ENCODE measurements at places on chromosomes 16 and 17.

GRCh38 chr16:3007957-3008689 lies 4.6 kb upstream of the CLDN9 start:
- peak; percentile 29 for DNase-seq

- no peak for DNase-seq
Measured at GRCh38 chr16:23594186-23594585, 1.9 kb downstream of the NDUFAB1 start.

DNA sequence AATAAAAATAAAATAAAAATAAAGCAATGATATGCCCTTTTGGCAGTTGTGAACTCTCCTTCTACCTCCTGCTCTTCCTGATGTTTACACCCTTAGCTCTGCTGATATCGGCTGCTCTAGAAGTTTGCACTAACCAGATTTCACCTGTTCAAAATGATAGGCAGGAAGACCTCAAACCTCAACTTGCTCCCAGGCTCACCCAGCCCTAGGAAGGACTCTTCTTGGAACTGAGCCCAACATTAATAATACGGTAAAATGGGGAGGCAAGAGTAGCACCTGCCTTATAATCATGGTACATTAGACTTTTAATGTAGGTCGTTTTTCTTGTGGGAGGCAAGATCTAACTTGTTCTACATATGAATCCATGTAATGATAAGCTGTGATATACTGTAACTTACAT lies 61.2 kb upstream of the MED13 start:
- no peak for DNase-seq

- no peak for DNase-seq
Measured at GRCh38 chr17:46878055-46878454, 26.7 kb downstream of the WNT9B start.

GRCh38 chr17:42708588-42708987 lies 26.3 kb downstream of the CNTNAP1 start:
- no peak for DNase-seq

DNA sequence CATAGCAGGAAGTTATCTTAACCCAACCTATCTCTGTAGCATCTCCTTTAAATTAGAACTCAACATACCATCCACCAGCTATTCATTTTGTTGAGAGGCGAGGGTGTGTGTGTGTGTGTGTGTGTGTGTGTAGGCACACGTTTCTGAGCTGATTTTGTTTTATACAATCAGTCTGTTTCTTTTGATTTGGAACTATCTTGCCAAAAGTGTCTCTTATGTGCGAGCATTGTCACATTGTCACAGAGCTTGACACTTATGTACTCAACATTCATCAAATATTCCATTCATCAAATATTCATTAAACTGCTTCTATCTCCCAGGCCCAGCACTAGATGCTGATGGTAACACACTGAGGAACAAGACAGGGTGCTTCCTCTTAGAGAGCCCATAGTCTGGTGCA lies 180.4 kb downstream of the HAPSTR1 start:
- DNase-seq: no peak

GRCh38 chr16:56263711-56264608 lies 72.7 kb downstream of the GNAO1 start:
- DNase-seq: no peak

DNA sequence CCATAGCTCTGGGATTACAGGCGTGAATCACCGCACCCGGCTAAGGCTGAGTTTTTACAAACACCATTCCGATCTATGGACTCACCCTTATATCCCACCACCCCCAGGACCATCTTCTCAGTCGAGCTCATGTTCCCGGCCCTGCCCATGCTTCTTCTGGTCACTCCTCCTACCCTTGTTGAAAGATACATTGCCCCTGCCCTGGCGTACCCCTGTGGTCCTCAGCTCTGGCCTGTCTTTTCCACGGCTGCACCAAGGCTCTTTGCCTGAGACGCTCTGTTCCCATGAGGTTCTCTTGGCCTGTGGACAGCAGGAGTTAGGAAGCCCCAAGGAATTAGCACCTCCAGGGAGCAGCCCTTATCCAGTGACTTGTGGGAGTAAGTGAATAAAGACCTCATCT lies 379.4 kb upstream of the TNRC6C start:
- DNase-seq: no peak

- DNase-seq: peak; percentile 84
Measured at GRCh38 chr16:82629441-82630027, 2.8 kb downstream of the CDH13 start.

DNA sequence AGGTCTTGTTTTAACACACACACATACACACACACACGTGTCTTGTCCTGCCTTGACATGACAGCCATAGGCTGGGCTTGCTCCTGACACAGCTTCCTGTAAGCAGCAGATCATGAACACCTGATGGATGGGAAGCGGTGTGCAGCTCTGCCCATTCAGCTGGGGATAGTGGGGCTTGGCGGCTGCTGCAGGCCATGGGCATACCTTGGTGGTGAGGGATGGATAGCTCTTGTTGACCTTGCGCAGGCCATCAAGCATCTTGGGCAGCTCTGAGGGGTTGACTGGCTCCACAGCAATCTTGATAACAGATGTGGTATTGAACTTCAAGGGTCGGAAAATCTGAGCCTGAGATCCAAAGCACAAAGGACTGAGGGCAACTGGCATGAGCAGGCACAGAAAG lies 12.0 kb downstream of the HIGD1B start:
- no peak for DNase-seq

DNA sequence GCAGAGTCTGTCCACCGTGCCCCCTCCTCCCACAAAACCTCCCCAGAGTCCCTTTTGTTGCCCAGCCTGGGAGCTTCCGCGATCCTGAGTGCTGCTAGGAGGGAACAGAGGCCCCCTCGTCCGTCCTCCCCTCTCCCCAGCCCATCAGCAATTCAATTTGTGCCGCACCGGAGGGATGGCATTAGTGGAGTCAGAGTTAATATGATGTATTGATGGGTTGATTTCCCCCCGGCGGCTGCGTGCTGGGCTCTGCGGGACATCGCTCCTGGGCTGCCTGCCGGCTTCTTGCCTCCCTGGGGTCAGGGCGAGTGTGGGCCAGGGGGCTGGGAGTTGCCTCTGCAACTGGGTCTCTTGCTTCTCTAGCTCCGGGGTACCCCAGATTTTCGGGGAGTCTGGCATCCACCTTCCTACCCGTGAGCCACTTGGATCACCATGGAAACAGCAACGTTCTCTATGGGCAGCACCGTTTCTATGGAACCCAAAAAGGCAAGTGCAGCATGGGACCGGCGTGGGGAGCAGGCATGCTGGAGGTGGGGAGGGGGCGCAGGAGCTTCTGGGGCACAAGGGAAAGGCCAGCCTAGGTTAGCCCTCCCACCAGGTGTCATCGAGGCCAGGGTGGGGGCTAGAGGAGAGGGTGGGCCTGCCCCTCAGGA lies 42.9 kb downstream of the BAHCC1 start:
- no peak for DNase-seq

GRCh38 chr17:29571486-29571882 lies 3.0 kb downstream of the TP53I13 start:
- no peak for DNase-seq

- no peak for DNase-seq
Measured at GRCh38 chr16:10625595-10626357, 45.4 kb upstream of the EMP2 start.

DNA sequence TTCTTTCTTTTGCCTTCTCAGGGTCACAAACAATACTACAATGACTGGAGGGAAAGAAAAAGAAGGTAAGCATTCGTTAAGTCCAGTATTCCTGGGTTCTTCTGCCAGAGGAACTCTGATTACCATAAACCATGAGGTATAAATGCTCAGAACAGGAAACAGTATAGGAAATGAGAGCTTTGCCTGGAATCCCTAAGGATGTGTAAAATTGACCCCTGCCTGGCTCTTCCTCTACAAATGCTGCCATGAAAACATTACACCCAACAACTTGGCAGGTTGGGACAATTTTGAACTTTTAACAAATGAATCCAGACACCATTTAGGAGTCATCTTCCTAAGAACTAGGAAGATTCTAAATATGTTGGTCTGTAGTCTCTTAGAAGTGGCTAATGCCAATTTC lies 173.8 kb downstream of the CDH11 start:
- peak; percentile 52 for DNase-seq

- no peak for DNase-seq
Measured at GRCh38 chr17:41308251-41308917, 725 bp downstream of the KRTAP16-1 start.

DNA sequence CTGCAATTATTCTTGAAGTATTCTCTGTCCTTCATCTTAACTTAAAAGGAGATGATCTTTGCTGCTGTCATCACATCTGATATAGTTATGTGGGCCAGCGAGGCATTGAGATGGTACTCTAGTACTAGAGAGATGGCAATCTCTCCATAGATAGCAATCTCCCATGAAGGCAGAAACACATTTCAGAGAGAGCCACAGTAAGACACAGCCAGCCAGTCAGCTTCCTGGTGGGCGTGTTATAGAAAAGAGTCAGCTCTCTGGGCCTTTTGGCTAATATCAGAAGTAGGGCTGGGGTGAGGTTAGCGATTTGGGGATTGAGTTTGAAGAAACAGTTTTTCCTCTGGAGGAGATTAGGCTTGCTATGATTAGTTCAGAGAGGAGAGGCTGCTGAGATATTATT lies 22.6 kb upstream of the EFCAB13 start:
- DNase-seq: no peak
